ENCODE measurements at places on chromosomes 1 and 21.
A peak's percentile ranks its signal among the peaks of the same experiment; 100 is the strongest.

GRCh38 chr1:228459091-228459993 is 27.8 kb upstream of the RNF187 start:
- peak; percentile 29 for DNase-seq

DNA sequence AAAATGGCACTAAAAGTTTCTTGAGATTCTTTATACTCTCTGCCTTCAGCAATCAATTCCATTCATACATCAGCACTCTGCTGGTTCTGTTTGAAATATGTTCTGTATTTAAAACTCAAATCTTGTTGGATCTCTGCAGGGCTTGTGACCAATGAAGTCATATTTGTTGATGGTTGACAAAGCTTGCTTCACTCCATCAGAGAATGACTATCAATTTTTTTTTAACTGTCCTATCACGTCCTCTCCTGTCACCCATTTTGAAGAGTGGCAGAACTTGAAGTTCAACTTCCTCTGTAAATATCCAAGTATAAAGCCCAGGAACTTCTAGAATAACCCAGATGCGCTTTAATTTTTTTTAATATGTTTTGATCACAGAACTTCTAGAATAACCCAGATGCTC is 10.9 kb downstream of the PRDX6 start:
- DNase-seq, result no peak

DNA sequence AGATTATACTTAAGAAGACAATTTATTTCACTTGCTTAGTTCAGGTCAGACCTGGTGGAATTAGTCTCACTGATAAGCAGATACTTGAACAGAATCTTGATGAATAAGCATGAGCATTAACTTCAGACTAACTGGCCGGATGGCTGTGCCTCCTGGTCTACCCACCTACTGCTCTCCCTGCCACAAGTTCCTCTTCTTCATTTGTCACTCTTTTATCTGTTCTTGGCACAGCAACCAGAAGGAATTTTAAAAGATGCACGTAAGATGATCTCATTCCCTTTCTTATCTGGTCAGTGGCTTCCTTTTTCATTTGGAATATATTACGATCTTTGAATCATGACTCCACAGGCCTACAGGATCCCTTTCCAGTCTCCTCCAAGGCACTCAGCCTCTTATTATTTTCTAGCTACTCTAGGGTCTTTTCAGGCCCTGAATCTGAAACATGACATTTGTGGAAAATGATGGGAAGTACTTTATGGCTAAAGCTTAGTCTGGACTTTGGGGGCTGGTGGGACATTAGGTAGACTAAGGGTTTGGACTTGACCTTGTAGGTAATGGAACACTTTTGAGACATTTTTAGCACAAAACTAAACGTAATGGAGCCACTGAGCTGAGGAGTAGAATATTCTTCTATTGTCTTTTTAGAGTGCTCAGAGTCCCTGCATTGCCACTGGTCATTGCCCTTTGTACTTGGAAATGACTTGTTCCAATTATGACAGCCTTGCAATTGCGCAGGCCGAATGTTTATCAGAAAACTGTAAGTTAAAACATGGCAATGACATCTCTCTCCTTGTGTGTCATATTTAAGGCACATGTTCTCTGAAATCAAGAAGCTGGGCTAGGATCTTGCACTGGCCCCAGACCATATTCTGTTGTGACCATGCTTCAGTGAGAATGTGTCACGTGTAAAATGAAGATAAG is 16.0 kb downstream of the ST6GALNAC3 start:
- DNase-seq, result no peak

- no peak for DNase-seq
Measured at GRCh38 chr1:3037281-3038040, 16.2 kb downstream of the ACTRT2 start.

- peak; percentile 23 for DNase-seq
Measured at GRCh38 chr1:41387667-41388091, 26.4 kb downstream of the FOXO6 start.

DNA sequence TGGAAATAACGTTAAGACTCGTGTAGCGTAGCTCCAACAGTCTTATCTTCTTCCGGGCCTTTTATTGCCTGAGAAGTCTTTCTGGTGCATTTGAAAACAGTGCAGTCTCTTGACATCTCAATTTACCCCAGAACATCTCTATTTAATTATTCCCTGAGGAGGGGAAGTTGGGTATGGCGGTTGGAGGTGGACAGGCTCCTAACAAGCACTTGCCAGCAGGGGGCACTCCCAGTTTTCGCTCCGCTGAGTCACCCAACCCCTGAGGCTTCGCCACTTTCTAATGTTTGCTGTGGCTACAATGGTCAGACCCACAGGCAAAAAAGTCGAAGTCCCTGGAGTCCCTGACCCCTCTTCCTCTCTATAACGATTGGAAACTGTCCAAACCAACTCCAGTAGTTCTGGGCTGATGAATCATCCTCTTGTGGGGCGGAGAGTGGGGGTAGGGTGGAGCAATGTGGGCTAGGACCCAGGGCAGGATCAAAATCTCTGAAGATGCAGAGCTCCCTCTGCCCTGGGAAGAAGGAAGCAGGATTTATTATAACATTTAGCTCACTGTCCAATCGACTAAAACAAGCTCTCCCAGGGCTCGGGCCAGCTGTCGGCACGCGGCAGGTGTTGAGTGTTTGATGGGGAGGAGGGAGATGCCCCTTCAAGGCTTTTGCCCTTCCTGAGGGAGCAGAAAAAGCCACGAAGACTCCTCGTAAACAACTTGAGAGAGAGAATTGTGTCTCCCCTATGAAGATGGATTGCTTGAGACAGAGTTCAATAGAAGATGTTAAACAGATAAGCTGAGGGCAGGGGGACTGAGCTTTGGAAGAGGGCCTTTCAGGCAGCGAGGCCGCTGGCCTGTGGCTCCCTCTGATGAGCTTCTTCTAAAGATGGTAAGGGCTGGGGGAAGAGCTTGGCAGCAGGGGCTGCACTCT is 85.7 kb downstream of the BRINP2 start:
- DNase-seq, result peak; percentile 76

DNA sequence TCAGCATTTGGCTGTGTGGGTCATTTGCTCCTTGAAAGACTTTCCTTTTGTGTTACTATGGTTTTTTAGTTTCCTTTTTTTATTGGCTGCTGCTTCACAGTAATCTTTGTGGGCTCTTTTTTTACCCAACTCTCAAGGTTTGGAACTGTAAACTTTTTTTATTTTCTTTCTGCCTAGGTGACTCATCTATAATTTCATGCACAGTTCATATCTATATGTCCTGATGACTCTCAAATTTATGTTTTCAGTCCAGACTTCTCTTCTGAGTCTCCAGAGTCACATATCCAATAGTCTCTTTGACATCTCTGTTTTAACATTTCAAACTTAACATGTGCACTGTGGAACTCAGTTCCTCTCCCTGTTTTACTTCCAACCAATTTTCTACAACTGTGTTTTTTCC is 83.4 kb downstream of the ATF6 start:
- DNase-seq, result no peak

DNA sequence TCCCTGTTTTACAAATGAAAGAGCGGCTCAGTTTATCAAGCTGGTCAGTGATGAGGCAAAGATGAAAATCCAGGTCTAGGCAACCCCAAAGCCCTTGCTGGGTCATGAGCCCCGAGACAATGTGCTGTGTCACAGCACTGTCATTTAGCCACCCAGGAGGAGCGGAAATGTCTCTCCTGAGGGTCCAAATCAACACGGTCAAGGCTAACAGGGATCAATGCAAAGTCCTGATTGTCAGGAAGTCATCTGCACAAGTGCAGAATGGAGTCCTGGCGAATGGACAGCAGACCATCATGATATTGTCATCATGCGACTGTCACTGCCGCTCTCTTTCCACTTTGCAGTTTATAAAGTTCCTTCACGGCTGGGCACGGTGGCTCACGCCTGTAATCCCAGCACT is 30.2 kb downstream of the NCMAP start:
- no peak for DNase-seq

DNA sequence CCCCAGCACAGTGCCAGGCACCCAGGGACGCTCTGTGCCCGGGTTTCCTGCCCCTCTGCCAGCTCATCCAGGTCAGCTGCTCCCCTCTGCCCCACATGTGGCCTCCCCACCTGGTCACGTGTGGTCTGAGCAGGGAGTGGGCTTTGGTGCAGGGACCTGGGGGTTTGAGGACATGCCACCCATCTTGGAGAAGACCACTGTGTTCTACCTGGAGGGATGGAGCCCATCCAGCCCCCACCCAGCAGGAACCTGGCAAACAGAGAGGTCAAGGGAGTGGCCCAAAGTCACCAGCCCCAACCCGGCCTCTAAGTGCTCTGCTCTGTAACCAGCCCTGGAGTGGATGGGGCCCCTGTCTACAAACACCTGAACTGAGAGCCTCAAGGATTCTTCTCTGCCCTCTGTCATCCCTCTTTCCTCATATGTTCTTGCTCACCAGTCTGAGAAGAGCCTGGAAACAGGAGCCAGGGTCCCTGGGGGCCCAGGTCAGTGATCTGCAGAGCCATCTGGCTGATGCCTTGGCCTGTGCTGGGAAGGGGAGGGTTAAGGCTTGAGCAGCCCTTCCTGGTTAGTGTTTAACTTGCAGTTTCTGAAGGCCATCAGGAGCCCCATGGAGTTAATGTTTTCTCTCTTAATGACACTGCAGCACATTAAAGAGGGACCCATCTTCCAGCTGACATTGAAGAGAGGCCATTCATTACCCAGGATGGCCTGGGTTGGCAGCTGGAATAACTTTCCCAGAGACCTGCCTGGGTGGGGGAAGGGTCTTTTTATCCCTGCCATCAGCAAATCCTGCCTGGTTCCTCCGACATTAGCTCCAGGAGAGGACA is 235.4 kb downstream of the PTPRU start:
- DNase-seq, result no peak

- DNase-seq, result no peak
Measured at GRCh38 chr1:44284184-44284583, 70.9 kb downstream of the ERI3 start.

DNA sequence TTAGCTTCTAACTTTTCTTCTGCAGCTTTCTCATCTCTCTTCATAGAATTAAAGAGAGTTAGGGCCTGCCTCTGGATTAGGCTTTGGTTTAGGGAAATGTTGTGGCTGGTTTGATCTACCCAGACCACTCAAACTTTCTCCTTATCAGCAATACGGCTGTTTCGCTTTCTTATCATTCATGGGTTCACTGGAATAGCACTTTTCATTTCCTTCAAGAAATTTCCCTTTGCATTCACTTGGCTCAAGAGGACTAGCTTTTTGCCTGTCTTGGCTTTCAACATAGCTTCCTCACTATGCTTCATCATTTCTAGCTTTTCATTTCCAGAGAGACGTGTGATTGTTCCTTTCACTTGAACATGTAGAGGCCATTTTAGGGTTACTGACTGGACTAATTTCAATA is 59.6 kb downstream of the AKT3 start:
- DNase-seq, result no peak

- DNase-seq, result no peak
Measured at GRCh38 chr1:200029035-200029821, 1.7 kb downstream of the NR5A2 start.

- no peak for DNase-seq
Measured at GRCh38 chr1:10117865-10118264, 85.1 kb downstream of the UBE4B start.

- DNase-seq, result no peak
Measured at GRCh38 chr1:229106526-229107125, 164.3 kb upstream of the RAB4A start.

- no peak for DNase-seq
Measured at GRCh38 chr1:58926152-58926551, 142.3 kb upstream of the JUN start.

DNA sequence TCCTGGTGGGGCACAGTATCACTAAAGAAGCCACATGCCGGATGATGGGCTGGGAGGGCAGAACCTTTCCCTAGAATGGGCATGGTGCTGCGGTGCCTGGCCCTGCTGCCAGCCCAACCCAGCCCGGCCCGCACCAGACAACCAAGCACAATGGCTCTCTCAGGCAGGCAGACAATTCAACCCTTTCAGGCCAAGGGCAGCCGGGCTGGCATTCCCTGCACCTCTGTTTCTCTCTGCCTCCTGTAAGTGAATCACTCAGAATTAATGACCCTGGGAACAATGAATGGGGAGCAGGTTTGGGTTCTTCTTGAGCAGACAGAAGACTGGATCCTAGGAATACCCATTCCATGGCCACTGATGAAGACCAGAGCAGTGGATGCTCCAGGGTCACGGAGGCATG is 41.0 kb upstream of the IFFO2 start:
- no peak for DNase-seq

GRCh38 chr1:203536575-203536974 is 42.6 kb downstream of the OPTC start:
- no peak for DNase-seq

GRCh38 chr1:48552420-48552819 is 80.4 kb upstream of the SPATA6 start:
- no peak for DNase-seq

- no peak for DNase-seq
Measured at GRCh38 chr21:15928686-15929425, 199.1 kb downstream of the USP25 start.

Measured in fibroblast of skin of left biceps (primary cell).